Kasumi-1 (cell line): ENCODE measurements at places on chromosomes 12 and 14.
A peak's percentile ranks its signal among the peaks of the same experiment; 100 is the strongest.

GRCh38 chr14:75482366-75482765 is 39.9 kb upstream of the BATF start:
- DNase-seq, result no peak

GRCh38 chr12:67441736-67442346 is 172.7 kb downstream of the CAND1 start:
- DNase-seq, result peak; percentile 64

DNA sequence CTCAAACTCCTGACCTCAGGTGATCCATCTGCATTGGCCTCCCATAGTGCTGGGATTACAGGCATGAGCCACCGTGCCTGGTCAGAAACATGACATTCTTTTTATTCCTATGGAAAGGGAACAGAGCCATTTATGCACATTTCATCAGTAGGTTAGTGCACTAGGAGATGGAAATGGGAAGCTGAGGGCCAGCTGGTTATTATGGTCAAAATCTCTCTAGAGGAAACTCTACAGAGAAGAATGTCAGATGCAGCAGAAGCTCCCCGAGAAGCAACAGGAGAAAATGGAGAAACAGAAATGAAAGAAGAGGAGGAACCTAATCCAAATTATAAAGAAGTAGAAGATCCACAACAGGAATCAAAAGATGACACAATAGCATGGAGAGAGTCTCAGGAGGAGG is 2.7 kb downstream of the CFAP251 start:
- DNase-seq, result no peak

- DNase-seq, result no peak
Observed at GRCh38 chr14:75282170-75282554, 3.5 kb downstream of the FOS start.

GRCh38 chr12:121582583-121583333 is 1.9 kb upstream of the KDM2B start:
- DNase-seq, result no peak

- no peak for DNase-seq
Observed at GRCh38 chr14:25120261-25120660, 70.3 kb upstream of the STXBP6 start.

- no peak for DNase-seq
Observed at GRCh38 chr12:57195611-57196371, 20.8 kb upstream of the NXPH4 start.

GRCh38 chr12:13189264-13189663 is 7.3 kb upstream of the EMP1 start:
- DNase-seq, result no peak

GRCh38 chr12:106049546-106049945 is 89.2 kb downstream of the NUAK1 start:
- DNase-seq, result no peak

GRCh38 chr12:51496895-51497294 is 72.3 kb downstream of the SLC4A8 start:
- DNase-seq, result no peak

DNA sequence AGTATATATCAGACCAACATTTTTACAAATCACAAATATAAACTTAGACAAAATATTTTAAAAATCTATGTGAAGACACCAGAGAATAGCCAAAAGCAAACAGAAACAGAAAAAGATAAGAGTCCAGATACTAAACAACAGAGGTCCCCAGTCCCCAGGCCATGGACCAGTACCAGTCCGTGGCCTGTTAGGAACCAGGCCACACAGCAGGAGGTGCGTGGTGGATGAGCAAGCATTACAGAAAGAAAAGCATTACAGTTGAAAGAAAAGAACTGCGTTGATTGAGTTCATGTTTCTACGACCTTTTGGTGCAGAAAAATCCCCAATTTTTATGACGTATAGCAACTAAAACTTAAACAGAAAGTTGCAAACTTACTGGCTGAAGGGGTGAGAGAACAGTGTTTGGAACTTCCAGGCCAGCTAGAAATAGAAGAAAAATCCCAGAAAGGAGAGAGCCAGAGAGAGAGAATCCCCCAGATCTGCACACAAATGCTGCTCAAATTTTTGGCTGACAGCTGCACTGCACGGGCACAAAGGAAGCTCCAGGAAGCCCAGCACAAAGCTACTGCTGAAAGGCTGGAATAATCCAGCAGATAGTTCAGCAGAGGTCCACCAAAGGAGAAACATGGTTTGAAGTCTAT is 159.6 kb upstream of the C14orf180 start:
- no peak for DNase-seq

GRCh38 chr12:78181544-78182162 is 351.0 kb downstream of the NAV3 start:
- DNase-seq, result peak; percentile 39

GRCh38 chr14:77012193-77012765 is 16.2 kb downstream of the IRF2BPL start:
- DNase-seq, result no peak

DNA sequence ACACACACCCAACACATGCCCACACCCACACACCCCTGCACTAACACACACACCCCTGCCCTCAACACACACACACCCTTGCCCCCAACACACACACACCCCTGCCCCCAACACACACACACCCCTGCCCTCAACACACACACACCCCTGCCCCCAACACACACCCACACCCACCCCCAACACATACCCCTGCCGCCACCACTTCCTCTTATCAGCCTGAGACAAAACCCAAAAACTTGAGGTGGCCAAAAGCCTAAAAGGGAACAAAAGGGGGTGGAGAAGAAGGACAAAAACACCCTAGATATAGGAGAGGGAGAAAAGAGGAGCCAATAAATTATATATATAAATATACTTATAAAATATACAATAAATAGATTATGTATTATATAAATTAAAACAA is 9.1 kb upstream of the DEGS2 start:
- DNase-seq, result peak; percentile 55

DNA sequence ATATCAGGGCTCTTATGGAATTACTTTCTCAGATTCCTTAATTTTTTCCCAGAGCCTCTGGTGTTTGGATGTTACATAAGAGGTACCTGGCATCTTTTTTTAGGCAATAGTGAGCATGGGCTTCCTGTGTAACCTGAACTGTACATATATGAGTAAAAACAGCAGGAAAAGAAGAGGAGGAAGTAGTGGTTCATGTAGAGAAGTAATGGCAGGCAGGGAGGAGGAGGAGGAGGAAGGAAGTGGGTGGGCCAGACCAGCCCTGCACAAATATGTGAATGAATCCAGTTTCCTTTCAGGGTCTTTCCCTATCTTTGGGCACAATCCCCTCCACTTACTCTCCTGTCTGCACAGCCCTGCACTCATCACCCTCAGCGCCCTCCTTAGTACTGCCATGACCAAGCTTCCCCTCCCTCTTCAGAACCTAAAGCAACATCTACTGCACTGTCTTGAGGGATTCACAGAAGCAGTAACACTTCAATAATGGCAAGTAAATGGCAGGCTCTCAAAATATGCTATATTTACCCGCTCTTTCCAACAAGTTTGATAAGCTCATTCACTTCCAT is 40.9 kb upstream of the GSG1 start:
- peak; percentile 40 for DNase-seq

GRCh38 chr12:77821699-77822203 is 8.9 kb upstream of the NAV3 start:
- no peak for DNase-seq
